ENCODE measurements at places on chromosomes 12 and 14.

DNA sequence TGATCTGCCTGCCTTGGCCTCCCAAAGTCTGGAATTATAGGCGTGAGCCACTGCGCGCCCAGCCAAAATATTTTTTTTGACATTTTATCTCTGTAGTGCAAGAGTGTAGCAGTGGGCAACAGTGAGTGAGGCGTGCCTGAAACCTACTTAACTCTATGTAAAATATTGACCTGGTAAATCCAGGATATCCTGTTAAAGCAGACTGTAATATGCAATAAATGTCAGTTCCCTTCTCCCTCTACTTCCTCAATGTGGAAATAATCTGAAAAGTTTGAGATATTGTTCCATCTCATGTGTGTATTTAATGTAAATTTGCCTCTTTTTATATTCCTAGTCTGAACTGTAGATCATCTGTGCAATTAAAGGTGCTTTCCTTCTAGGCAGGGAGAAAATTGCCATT lies 9.5 kb upstream of the CDK17 start:
- DNase-seq = no peak

DNA sequence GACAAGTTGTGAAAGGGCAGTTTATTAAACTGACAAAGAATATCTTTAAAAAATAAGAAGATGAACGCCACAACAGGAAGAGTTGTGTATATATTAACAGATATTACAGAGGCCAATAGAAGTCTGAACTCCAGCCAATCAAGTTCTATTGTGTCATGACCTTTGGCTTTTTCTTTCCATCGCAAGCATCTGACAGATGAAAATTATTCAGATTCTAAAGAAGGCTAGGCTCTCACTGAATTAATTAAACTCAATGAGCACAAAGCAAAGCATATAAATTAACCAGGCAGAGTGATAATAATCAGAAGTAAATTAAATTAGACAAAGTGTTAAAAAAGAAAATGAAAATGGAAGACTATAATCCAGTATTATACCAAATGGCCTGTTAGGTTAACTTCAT lies 62.0 kb upstream of the PYGL start:
- DNase-seq = no peak

DNA sequence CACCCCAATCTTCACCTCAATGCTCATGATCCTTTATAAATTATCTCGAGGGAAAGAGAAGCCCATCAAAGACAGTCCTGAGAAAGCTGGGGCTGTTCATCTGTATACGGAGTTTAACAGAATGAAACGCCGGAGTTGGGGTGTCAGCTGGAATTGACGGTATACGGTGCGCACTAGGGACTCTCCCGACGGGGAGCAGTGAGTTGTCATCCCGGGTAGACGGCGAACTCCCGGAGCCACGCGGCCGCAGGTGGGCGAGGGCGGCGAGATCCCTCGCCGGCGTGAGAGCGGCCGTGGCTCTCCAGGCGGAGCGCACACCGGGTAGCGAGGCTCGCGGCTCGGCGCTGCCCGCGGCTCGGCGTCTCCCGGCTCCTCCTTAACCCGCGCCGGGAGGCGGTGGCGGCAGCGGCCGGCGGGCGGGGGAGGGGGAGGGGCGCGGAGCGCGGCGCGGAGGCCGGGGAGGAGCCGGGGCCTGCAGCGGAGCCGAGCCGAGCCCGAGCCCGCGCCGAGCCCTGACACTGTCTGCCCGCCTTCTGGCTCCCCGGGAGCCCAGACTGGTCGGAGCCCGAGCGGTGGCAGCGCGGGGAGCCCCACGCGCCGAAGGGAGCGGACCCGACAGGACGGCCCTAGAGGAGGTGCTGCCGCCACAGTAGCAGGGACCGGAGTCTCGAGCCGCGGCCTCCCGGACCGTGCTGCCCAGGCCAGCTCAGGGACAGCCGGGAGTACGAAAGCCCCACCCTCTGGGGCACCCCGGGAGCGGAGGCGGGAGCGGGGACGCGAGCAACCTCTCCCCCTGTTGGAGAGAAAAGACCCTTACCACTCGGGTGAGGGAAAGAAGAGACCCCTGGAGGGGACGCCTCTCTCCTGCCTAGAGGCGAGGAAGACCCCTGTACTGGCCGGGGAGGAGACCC lies at the start of gene FOXJ2:
Gene FOXJ2, plus strand, starts transcription at position 475 of the 911 bp plus-strand sequence. CDS start 7,117 bp downstream, outside the sequence.
- DNase-seq = peak; percentile 79

GRCh38 chr14:63624203-63624602 lies 17.5 kb downstream of the WDR89 start:
- DNase-seq = no peak

GRCh38 chr12:57173089-57173488 lies 25.7 kb upstream of the LRP1-AS start:
- DNase-seq = peak; percentile 68

DNA sequence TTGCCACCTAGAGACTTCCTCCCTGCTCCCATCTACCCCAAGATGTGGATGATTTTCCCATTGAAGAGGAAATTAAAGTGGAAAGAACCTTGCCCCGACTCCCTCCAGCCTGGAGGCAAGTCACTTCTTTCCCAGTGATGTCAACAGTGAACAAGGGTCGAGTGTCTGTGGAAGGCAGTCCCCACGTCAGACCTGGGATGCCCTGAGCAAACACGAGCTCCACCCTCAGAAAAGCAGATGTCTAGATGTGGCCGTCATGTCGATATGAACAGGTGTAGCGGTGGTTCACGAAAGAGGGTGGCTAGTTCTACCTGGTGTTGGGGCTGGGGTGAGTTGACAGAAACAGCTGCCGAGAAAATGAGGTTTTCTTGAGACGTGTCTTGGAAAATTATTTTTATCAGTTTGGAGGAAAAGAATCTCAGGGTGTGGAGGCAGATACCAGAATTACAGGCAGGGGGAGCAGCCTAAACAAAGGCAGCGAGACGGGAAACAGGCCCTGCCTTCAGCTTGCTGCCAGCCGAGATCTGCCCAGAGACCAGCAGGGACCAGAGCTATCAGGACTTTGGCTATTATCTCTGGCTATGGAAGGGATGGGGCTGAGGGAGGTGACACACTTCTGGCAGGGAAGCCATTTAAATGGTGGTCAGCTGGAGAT lies 25.9 kb downstream of the SYNDIG1L start:
- no peak for DNase-seq

GRCh38 chr14:101442451-101442850 lies 118.8 kb upstream of the DIO3 start:
- no peak for DNase-seq

- no peak for DNase-seq
These were observed 359.8 kb downstream of the FOXG1 start for GRCh38 chr14:29126361-29126760.

GRCh38 chr12:123471374-123472068 lies 13.6 kb downstream of the SNRNP35 start:
- DNase-seq = peak; percentile 27

- peak; percentile 29 for DNase-seq
These were observed 2.0 kb downstream of the EEA1 start for GRCh38 chr12:92927055-92927435.

DNA sequence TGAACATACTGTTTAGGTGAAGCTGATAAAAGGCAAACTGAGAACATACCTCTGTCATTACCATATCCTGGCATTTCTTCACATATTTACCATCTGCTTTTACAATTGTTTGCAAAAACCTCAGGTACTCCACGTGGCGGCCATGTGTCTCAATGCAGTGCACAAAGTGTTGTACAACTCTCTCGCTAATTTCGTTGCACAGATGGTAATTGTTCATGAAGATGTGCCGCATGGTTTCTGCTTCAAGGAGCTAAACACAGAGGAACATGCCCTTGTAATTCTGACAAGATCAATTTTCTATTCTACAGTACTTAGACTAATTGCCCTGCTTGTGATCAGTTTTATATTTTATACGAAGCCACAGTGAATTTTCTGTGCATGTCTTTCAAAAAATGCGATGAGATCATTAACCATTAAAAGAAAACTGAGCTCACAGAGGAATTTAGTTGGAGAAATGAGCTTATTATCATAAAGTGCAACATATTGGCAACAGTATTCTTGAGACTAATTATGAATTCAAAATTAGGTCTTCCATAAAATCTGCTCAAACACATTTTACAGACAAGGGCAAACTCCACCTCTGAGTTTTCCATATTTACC lies 233.8 kb downstream of the ITPR2 start:
- DNase-seq = no peak

- DNase-seq = peak; percentile 71
These were observed 713 bp downstream of the FRMD6 start for GRCh38 chr14:51652168-51653078.

GRCh38 chr12:3279832-3280231 lies 202.7 kb downstream of the TSPAN9 start:
- no peak for DNase-seq

DNA sequence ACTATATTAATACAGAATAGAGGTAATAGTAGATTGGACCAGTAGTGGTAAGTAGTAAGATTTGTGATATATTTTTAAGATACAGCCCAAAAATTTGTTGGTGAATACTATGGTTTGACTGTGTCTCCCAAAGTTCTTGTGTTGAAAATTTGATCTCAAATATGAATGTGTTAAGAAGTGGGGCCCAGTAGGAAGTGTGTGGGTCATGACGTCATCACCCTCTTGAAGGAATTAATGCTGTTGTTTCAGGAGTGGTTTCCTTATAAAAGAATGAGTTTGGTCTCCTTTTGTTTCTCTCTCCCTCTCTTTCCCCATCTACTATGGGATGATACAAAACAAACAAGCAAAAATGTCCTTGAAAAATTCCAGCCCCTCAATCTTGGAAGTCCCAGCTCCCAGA lies 16.3 kb downstream of the LUM start:
- DNase-seq = no peak

DNA sequence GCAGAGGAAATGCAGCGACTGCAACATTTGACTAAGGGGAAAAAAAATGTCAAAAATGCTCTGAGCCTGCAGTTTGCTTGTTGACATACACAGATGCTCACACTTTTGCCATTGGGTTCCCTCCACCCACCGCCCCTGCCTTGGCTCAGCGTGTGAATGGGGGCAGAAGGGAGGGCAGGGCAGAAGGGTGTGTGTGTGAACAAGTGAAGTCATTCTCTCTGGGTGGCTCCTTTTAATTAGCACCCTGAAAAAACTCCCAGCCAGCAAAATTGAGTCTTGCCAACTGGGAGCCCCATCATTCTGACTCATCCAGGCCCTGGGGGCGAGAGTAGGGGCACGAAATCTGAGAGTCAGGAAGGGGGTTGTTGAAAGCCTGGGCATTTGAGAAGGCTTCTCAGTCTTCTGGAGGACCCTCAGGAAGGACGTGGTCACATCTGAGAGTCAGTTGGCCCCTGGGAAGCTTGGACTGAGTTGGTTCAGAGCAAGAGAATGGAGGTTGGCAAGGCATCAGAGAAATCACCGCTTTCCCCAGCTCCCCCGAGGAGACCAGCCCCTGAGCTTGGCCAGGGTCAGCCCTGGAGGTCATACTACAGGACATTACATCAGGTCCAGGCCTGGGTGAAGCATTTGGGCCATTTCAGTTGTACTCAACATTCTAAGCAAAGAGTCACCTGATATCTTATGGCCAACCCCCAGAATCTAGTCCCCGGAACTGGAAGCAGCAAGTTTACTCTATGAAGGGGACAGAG lies 22.7 kb upstream of the KRT78 start:
- DNase-seq = no peak

DNA sequence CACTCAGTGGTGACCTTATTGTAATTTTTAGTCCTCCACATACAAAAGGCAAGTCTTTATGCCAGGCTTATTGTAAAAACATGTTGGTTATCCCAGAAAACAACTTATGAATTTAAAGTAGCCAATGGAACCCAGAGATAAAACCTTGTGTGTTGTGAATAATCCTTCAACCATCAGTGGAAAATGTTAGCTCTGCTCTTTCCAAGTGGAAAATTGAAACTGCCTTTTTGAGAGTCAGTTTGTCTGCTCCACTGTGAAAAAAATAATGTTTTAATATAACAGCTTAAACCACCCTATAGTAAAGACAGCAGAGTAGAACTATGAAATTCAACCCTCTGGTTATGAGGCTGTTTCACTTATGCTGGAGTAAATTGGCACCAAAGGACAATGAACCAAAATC lies 112.0 kb downstream of the TTLL5 start:
- no peak for DNase-seq

DNA sequence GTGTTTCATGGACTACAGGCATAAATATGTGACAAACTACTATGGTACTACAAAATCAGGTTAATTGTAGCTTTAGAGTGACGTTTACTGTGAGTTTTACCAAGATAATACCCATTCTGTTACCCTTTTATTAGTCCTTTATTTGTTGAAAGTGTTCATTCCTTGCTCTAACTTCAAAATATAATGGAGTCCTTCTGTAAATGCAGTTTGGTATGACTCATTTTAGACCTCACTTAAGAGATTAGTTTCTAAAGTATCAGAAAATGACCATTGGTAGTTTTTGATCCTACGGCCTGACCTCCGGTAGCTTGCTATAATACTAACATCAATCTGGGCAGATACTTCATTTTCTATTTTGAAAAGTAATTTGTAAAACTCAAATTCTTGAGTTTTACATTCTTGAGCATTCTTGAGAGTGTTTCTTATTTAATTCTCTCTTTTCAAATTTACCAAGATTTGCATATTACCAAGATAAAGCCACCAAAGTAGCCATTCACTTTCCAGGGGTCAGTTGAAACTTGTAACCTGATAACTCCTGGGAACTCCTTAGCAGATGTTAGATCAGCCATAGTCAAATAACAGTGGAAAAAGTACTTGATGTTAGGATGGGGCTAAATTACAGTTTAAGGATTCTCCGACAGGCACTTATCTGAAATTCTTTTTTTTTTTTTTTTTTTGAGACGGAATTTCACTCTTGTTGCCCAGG lies 4.2 kb downstream of the HSPA2 start:
- DNase-seq = no peak

GRCh38 chr12:71755146-71755892 lies 656 bp downstream of the RAB21 start:
- no peak for DNase-seq

- no peak for DNase-seq
These were observed 154.0 kb upstream of the BCL2L14 start for GRCh38 chr12:11916771-11917170.

DNA sequence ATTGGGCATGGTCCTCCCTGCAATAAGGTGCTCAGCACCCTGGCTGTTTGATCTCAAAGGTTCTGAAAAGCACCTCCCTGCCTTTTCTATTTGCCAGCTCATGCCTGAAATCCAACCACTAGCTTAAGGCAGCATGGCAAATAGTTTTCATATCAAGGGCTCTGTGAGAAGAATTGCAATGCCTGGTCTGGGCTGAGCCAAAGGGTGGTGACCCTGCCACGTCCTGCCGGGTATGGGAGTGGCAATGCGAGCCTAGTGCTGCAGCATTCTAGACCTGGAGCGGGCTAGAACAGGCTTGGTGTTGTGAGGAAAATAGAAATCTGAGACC lies 2.3 kb upstream of the SCNN1A start:
- no peak for DNase-seq

All from BE2C (cell line).